Activated CD4-positive, CD25-positive, alpha-beta regulatory T cell treated with anti-CD3 and anti-CD28 coated beads, Interleukin-2, amount 50 U/mL, for 24 hours (primary cell): ENCODE measurements at places on chromosomes 11 and 22.
A peak's percentile ranks its signal among the peaks of the same experiment; 100 is the strongest.

DNA sequence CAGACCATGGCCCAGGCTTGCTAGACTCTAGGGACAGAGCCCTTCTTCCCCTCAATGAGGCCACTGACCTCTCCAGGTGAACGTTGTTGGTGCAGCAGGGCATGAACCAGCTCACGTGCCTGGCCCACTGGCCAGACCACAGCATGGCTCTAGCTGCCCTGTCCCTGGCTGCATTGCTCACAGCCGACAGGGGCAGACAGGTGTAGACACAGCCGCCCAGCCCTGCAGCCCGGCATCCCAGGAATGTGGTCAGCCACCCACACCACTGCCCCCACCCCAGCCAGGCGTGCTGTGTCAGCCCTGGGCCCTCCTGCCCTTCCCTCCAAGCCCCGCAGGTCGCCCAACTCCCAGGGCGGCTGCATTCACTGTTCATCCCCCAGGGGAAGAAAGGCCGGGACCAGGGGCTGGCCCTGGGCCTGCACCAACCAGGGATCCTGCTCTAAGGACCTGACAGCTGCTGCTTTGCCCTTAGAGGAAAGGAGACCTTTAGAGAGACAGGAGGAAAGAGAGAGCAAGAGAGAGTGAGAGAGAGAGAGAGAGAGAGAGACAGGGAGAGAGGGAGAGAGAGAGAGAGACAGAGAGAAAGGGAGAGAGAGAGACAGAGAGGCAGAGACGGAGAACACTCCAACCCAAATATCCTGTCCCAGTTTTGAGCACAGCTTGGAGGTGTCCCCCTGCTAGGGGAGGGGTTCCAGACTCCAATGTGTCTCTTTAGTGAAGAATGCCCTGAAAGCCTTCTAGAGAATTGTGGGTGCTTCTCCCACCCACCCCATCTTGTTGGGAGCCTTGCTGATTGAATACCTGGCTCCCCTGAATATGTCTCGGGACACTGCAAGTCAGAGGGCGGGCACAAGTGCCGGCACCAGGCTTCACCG lies 44.2 kb upstream of the LINC01488 start:
- ATAC-seq = no peak

DNA sequence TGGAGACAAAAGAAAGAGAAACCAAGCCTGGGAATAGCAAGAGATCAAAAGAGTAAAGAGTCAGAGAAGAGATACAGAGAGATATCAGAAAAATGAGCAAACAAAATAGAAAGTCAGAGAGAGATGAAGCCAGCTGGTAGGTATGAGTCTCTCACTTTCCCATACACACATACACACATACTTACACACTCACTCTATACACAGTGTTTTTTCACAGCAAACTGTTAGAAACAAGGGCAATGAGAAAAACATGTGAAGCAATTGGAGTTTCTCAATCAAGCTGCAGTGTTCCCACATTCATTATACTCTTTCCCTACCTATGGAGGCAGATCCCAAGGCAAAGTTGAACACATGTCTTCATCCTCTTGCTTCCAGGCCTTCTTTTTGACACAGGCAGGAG lies 2.6 kb upstream of the NLRP10 start:
- ATAC-seq = no peak

DNA sequence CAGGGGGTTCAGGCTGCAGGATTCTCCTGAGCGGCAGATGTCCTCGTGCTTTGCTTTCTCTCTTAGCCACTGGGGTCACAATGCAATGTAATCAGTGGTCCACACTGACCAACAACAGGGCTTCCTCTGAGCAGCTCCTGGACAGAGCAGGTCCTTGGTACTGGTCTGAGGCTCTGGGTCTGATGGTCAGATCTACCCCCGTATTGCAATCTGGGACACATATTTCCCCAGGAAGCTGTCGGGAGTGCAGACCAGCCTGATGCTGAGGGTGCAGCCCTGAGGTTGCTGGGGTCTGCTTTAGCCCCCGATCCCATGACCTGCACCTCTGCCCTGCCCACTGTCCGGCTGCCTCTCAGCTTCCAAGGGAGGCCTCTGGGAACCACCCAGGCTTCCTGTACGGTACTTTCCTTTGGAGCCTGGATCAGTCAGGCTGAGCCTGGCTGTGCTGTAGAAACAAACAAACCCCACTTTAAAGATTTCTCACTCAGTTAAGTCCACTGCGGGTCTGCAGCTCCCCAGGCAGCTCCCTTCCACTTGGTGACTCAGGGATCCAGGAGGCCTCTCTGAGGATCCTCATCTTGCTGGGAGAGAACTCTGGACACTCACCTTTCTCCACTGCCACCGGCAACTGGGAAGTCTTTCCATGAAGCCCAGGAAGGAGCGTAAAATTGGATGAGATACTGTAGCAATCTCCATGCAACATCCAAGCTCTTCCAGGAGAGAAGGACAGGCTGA lies 1046.6 kb downstream of the TBC1D22A start:
- no peak for ATAC-seq

GRCh38 chr22:39931251-39931650 lies 28.9 kb upstream of the TMA7B start:
- peak; percentile 33 for ATAC-seq

DNA sequence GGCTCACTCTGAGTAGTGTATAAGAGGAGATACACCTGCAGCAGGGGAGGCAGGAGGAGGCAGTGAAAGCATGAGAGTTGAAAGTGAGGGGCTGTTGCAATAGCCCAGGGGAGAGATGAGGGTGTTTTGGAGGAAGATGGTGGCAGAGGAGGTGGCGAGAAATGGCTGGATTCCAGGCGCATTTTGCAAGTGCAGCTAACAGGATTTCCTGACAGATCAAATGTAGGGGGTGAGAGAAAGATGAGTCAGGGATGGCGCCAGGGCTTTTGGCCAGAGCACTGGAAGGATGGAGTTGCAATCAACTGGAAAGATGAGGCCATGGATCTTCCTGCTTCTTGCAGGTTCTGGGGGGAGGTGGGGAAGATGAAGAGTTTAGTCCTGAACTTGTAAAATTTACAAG lies 16.8 kb upstream of the TSPAN18 start:
- no peak for ATAC-seq

- ATAC-seq = no peak
Measured at GRCh38 chr11:69383372-69384250, 89.7 kb downstream of the MYEOV start.

GRCh38 chr22:23137905-23138561 lies 3.8 kb downstream of the RSPH14 start:
- ATAC-seq = peak; percentile 7

GRCh38 chr11:12160680-12161079 lies 50.3 kb downstream of the MICAL2 start:
- ATAC-seq = no peak

- ATAC-seq = no peak
Measured at GRCh38 chr11:34523053-34523452, 9.5 kb upstream of the ELF5 start.

- ATAC-seq = no peak
Measured at GRCh38 chr11:120646206-120646605, 134.7 kb downstream of the GRIK4 start.

DNA sequence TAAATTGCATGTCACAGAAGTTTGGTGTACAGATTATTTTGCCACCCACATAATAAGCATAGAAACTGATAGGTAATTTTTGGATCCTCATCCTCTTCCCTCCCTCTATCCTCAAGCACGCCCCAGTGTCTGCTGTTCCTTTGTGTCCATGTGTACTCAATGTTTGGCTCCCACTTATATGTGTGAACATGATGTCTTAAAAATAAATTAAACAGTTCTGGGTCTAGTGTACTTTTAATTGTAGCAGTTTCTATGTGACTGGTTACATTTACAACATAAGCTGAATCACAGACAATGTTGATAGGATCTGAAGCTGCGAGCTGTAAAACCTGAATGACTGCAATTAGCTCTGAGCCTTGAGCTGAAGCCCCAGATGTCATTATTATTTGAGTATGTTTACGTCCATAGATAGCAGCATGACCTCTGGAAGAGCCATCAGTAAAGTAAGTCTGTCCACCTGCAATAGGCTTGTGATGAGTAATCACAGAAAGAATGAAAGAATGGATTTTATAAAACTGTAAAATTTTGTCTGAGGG lies 29.7 kb downstream of the OR10A6 start:
- ATAC-seq = no peak

- no peak for ATAC-seq
Measured at GRCh38 chr11:126254819-126255218, 13.9 kb downstream of the SRPRA start.

GRCh38 chr11:39144351-39145130 lies 2314.9 kb downstream of the LRRC4C start:
- no peak for ATAC-seq

- no peak for ATAC-seq
Measured at GRCh38 chr11:59756558-59756840, 1.3 kb downstream of the STX3 start.

- no peak for ATAC-seq
Measured at GRCh38 chr22:43185860-43186261, 1.1 kb downstream of the TTLL12 start.

GRCh38 chr11:63242089-63242781 lies 1.2 kb downstream of the SLC22A25 start:
- no peak for ATAC-seq

GRCh38 chr22:39731481-39731880 lies 160.9 kb downstream of the CACNA1I start:
- ATAC-seq = no peak

DNA sequence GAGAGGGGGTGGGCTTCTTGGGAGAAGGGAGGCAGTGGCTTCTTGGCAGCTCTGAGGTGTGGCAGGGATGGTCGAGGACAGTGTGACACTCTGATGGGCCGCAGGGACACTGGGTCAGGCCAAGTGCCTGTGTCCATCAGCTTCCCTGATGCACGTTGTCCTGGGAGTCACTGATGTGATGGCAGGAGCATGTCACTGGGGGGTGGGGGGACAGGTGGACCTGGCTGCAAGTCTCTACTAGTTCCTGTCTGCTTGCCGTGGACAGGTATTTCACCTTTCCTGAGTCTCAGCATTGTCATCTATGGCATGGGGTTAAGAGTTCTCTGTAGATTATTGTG lies 592.9 kb downstream of the TBC1D22A start:
- no peak for ATAC-seq

DNA sequence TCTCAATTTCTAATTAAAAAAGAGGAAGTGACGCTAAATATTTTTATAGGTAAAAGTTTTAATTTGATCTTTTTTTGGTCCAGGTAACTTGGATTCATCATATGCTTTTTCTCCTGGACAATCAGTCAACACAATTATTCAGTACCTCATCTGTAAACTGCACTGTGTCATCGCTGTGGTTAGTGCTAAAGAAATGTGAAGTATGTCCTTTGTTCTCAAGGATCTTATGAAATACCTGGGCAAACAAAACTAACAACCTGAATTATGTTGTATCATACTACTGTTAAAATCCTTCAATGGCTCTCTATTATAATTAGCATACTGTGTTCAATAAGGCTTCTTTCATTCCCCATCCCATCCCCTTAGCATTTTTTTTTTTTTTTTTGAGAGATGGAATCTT lies 19.9 kb upstream of the SCN3B start:
- ATAC-seq = no peak

DNA sequence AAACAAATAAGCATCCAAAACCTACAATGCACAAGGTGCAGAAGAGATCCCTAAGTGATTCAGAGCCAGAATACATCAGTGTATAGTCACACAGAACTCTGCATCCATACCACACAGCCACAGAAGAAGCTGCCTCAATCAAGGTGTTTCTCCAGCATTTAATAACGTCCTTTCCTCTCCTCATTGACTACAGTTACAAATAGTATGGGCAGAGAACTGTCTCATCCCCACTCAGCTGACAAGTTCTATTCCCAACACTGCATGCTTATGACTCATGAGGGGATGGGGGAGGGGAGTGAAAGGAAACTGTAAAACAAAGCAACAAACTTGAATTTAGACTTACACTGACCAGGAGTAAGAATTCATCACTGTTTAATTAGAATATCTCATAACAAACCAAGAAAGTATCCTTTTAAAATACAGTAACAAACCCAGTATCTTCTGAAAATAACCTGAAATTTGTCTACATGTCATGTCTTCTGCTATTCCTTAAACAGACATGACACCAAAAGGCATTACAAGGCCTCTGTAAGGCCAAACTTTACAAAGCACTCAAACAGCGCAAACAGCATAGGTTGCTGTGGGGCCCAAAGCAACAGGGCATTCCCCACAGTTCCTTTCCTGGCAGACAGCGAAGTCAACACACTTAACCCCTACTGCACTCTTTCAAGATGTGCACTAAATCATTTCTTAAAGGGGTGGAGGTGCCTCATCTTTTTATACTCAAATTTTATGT lies 29.3 kb downstream of the CELF1 start:
- peak; percentile 46 for ATAC-seq

DNA sequence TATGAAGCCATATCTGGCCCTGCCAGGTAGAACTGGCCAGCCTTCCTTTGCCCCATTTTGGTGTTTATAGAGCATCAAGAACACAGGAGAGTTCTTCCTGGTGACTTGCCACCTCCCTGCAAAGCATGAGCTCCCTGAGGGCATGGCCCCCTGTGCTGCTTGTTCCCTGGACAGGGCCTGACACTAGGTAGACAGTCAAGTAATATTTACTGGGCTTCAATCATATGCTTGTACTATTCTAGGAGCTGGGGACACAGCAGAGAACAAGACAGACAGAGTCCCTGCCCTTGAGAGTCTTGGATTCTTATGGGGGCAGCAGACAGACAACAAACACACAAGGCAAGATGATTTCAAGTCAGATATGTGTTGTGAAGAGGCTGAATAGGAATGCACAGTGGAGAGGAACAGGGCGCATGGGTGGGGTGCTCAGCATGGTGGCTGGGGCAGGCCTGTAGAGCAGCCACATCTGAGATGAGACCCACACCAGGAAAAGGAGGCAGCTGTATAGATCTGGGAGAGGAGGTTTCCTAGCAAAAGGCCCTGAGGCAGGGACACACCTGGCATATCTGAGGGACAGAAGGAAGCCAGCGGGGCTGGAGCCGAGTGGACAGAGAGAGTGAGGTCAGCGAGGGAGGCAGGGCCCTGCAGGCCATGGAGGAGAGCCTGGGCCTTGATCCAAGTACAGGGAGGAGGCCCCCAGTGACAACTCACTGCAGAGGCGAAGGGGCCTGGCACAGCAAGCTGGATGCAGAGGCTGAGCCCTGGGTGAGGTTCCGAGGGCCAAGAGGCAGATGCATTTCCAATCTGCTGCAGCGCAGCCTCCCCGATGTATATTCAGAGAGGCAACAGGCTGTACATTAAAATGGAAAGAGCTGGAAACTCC lies 10.2 kb upstream of the CBX6 start:
- no peak for ATAC-seq

DNA sequence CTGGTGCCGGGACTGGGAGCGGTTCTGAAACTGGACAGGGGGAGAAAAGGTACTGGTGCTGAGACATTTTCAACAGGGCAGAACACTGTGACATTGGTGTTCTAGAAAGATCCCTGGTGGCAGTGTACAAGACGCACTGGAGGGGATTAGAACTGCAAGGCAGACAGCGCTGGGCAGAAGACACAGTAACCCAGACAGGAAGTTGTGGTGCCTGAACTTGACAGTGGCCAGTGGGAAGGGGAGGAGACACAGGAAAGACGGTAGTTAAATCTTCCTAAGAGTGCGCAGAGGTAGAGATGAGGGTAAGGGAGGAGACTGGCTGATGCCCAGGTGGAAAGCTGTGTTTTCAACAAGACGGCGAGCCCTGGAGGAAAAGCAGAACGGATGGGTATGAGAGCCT lies 24.5 kb downstream of the FAM227A start:
- no peak for ATAC-seq
